ENCODE measurements at places on chromosomes 12 and 14.

DNA sequence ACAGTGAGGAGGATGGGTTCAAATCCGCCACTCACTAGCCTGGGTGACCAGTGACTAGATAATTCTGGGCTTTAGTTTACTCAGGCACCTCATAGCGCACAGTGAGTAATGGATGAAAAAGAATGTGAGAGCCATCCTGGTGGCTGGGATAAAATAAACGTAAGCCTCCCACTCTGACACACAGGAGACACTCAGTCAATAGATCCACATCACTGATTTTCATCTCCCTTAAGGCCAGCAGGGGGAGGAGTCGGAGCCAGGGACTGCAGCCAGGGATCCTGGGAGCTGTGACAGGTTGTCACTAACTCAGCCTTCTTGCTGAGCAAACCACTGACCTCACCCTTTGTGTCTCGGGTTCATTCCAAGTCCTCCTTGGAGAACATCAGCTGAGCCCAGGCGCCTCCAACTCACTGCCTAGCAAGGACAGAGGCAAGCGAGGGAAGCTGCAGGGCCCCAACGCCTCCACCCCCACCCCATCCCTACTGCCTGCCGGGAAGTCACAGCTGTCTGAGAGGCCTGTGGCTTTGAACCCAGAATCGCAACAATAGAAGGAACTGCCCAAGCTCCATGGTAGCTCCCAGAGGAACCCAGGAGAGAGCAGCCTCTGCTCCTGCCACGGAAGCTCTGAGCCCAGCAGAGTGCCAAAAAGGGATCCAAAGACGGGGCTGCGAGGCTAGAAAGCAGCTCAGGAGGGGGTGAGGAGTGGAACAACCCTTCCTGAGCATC is 30.7 kb downstream of the PXN start:
- DNase-seq = no peak

- DNase-seq = no peak
Observed at GRCh38 chr12:113347107-113347506, 11.3 kb upstream of the PLBD2 start.

- no peak for DNase-seq
Observed at GRCh38 chr14:50524060-50524459, 8.3 kb downstream of the MAP4K5 start.

GRCh38 chr14:100535287-100536120 is 51.7 kb downstream of the BEGAIN start:
- DNase-seq = peak; percentile 4

GRCh38 chr12:54989829-54990228 is 5.3 kb upstream of the TESPA1 start:
- no peak for DNase-seq

DNA sequence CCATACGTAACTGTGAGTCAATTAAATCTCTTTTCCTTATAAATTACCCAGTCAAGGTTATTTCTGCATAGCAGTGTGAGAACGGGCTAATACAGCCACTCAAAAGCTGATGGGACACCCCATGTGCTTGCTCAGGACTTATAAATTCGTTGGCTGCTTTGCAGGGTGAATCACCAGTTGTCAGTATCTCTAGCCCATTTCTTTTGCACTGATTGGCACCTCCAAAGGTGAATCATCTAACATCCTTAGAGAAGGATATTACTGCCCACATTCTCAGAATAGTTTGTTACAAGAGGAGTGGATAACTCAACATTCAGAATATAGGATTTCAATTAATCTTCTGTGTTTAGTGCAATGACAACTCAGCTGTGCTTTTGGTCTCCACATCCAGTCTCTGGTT is 601.5 kb downstream of the KCNH5 start:
- no peak for DNase-seq

DNA sequence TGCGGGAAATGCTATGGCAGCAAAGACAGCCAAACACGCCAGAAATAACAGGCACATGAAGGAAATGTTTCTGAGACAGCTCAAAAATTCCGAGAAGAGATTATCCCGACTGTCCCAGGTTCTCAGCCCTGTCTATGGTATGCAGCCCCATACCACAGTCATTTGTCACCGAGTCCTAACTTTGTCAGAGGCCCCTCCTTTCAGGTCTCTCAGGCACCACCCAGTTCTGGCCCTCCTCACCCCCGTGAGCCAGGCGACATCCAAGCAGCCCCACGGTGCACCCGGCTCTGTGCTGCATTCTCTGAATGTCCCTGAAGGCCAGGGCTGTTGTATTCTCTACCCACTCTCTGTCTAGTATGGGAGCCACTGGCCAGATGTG is 24.0 kb downstream of the SSH1 start:
- DNase-seq = no peak

GRCh38 chr12:113098441-113099028 is 37.0 kb downstream of the RASAL1 start:
- peak; percentile 53 for DNase-seq

GRCh38 chr12:61902403-61902802 is 357.8 kb upstream of the USP15 start:
- no peak for DNase-seq

DNA sequence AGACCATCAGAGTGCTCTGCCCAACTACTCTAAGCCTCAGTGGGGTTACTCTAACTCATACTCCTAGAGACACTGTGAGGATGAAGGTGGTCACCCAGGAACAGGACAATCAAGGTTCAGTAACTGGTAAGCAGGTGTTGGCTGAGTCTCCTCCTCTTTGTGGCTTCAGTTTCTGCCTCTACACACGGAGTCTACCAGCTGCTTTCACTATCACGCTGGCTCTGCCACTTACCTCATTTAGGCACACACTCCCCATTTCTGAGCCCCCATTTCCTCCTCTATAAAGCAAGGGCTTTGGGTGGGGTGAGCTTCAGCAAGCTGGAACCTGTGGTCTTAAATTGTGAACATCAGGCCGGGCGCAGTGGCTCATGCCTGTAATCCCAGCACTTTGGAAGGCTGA is 7.3 kb upstream of the TCHP start:
- no peak for DNase-seq

- no peak for DNase-seq
Observed at GRCh38 chr14:53341324-53341723, 188.2 kb upstream of the DDHD1 start.

- DNase-seq = no peak
Observed at GRCh38 chr12:11067514-11067913, 5.4 kb upstream of the TAS2R46 start.

DNA sequence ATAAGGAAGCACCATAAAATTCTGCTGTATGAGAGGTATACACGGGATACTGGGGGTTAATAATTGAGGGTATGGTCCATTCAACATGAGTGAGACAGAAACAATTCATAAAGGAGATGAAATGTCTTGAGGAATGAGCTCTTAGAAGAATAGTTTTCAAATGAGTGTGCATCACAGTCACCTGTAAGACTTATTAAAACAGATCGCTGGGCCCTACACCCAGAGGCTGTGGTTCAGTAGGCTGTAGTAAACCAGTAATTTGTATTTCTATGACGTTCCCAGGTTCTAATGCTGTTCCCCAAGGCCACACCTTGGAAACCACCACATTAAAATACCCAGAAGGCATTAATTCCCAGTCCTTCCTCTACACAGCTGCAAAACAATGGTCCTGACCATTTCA is 49.6 kb downstream of the CAND1 start:
- no peak for DNase-seq

DNA sequence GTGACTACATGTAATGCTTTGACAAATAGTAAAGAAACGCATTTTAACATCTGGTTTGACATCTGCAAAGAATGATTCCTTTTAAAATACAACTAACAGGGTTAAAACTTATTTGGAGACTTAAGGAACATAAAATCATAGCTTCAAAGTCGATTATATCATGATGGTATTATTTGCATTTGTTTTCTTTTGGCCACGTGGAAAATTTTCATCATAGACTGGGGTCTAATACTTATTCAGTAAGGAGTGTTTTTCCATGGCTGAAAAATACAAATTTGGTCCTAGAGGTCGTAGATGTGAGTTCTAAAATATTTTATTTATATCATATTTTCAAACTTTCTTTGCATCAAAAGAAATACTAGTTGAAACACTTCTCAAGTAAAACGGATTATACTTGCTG is 31.5 kb upstream of the LMNTD1 start:
- no peak for DNase-seq

DNA sequence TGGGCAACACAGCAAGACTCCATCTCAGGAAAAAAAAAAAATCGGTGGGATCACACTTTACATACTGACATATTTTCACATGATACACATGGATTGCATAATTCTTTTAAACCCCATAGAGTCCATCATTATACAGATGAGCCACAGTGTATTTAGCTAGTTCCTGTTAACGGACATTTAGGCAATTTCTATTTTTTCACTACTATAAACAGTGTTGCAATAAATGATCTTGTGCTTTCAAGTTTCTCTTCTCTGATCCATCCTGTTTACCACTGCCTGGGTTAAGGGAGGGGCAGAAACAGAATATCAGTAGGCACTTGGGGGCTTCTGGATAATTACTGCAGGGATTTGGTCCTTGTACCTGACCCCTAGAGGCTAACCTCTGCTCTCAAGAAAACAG is 43.4 kb upstream of the SPTLC2 start:
- DNase-seq = no peak

DNA sequence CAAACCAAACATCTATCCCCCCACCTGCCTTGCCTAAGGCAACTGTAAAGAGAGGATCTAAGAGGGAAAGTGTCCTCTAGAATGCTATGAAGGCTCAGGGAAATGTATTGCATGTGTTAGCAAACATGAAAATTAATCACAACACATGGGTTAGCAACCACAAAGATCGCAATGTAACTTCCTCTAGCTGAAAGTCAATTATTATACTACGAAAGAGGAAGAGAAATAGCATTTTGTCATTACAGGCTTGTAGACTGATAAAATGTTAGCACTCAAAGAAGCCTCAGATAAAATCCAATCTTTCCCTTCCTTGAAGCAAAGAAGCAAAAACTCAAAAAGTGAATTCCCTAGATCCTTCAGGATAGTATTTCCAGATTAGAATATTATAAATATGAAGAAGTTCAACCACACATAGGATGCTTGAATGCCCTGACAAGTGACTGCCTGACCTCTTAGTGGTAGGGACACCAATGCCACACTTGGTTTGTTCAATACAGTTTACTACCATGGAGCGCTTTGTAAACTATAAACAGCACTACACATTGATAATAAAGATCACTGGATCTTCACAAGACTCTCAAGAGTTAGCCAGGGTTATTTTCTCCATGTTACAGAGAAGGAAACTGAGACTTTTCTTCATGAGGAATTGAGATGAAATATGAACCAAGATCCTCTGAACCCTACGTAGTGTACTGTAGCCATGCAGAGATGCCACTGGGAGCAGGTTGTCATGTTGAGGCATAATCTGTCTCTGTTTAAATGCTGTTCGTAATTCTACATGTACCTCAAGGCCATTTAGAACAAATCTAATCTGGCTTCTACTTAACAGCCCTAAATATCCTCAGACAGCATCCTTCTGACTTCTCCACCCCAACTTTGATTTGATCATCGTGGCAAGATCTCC is 100.7 kb downstream of the ITPR2 start:
- no peak for DNase-seq

DNA sequence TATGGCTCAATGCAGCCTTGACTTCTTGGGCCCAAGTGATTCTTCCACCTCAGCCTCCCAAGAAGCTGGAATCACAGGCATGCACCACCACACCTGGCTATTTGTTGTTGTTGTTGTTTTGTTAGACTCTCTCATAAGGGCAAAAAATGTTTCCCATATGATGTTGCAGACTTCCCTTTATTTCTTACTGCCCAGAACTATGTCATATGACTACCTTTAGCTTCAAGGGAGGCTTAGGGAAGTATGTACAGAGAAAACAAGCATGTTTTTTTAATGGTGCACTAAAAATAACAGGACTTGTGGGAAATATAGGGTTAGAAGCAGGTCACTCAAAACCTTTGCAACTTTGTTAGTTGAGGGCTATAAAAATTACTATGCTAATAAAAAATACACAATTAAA is 4.3 kb upstream of the GPR19 start:
- DNase-seq = no peak

- DNase-seq = no peak
Observed at GRCh38 chr12:85358715-85359114, 78.7 kb downstream of the ALX1 start.

- DNase-seq = no peak
Observed at GRCh38 chr12:63525831-63526230, 142.5 kb downstream of the DPY19L2 start.

- DNase-seq = no peak
Observed at GRCh38 chr12:3421191-3421978, 69.6 kb upstream of the PRMT8 start.

- no peak for DNase-seq
Observed at GRCh38 chr14:23171222-23171975, 12.1 kb downstream of the SLC7A8 start.

DNA sequence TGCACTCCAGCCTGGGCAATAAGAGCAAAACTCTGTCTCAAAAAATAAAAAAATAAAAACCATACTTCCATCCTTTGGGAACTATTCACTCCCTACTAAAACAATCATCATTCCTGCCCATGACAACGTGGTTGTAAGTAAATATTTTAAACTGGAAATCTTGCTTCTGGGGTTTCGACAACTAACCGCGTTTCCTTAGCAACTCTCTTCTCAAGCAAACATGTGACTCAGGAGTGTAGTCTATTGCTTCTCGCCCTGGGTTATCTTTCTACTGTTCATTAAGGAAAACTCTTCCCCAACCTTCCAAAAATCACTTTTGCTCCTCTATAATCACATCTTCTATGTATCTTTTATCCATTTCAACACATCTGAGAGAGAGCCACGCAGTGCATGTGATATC is 21.8 kb downstream of the APPL2 start:
- DNase-seq = no peak

GRCh38 chr12:93087840-93088610 is 158.9 kb upstream of the EEA1 start:
- DNase-seq = no peak

- no peak for DNase-seq
Observed at GRCh38 chr14:33484264-33484663, 466.6 kb downstream of the EGLN3 start.

GRCh38 chr14:24182110-24182882 is 6.3 kb downstream of the IPO4 start:
- DNase-seq = no peak

DNA sequence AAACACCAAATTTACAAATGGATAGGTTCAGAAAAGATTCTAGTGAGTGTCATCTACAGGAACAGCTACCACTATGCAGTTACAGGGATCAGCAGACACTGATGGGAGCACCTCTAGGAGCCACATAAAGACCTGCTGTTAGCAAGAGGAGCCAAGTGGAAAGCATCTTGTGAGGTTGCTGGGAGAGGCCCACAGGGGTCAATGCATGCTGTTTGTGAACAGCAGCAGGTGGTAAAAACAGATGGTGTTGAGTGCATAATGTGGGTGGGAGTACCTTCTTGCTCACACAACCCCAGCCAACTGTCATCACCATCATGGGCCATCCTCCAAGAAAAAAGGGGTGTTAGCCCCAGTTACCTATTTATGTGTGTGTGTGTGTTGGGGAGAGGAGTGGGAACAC is 215.2 kb upstream of the SSTR1 start:
- no peak for DNase-seq

- DNase-seq = no peak
Observed at GRCh38 chr12:98727196-98727595, 82.1 kb downstream of the APAF1 start.

- no peak for DNase-seq
Observed at GRCh38 chr14:55929136-55929535, 189.1 kb upstream of the PELI2 start.

All from activated CD4-positive, alpha-beta T cell treated with anti-CD3 and anti-CD28 coated beads for 1 hour (primary cell).